ENCODE measurements at places on chromosomes 16 and 17. TPM values are rescaled to one million over a fixed set of nuclear protein-coding genes. Genes with fewer than 3 reads are reported as not detected.

The CDRT15 gene
- not detected for total RNA-seq

The RDM1 gene
- total RNA-seq: not detected

The RHBDL3 gene
- total RNA-seq: 0.42 TPM

The RAB40C gene
- 20.9 TPM for total RNA-seq

The TAC4 gene
- not detected for total RNA-seq

The CCL14 gene
- total RNA-seq: 55.0 TPM

The GID4 gene
- total RNA-seq: 33.1 TPM

The HOXB13 gene
- total RNA-seq: not detected

The SLC43A2 gene
- 14.6 TPM for total RNA-seq

The SLFN12 gene
- total RNA-seq: 7.5 TPM

The TMEM186 gene
- total RNA-seq: 12.2 TPM

The MT1G gene
- 19.0 TPM for total RNA-seq

The TMEM114 gene
- total RNA-seq: not detected

The C16orf46 gene
- not detected for total RNA-seq

The MYCBPAP gene
- total RNA-seq: 0.33 TPM

The PDF gene
- total RNA-seq: 5.4 TPM

The WSCD1 gene
- total RNA-seq: 6.8 TPM

The KIF2B gene
- not detected for total RNA-seq

The CSNK2A2 gene
- 41.7 TPM for total RNA-seq

The GNG13 gene
- total RNA-seq: not detected

The GINS2 gene
- not detected for total RNA-seq

The ALOX15B gene
- 1.3 TPM for total RNA-seq

The HOXB9 gene
- total RNA-seq: not detected

The KRTAP2-1 gene
- not detected for total RNA-seq

The SPEM1 gene
- not detected for total RNA-seq

The AANAT gene
- not detected for total RNA-seq

The MRTFB gene
- total RNA-seq: 63.6 TPM

The OR3A3 gene
- total RNA-seq: not detected

The TP53TG3C gene
- total RNA-seq: not detected

The PRR35 gene
- not detected for total RNA-seq

The ABCA8 gene
- total RNA-seq: 67.3 TPM

The TAX1BP3 gene
- 114 TPM for total RNA-seq

The TPSB2 gene
- 7.5 TPM for total RNA-seq

The VAMP2 gene
- 31.6 TPM for total RNA-seq

Data from esophagus muscularis mucosa (tissue), 4 donors.